Body of pancreas (tissue), 4 donors: ENCODE measurements at places on chromosomes 11 and 22.

DNA sequence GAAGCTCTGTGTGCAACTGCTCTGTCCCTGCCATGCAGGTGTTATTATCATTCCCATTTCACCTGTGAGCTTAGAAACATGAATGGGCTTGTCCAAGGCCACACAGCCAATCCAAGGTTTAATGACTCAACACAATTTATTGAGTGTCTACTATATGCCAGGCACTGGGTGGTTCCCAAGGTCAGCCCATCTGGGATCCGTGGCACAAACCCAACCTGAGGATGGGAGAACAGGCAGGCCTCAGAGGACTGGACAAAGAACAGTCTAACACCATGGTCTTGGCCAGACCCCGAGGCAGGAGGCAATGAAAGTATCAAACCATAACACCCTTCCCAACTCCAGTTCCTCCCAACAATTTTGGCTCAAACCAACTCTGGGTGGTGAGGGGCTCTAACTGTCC, 15.7 kb downstream of the SPATA19 start:
- DNase-seq, result no peak

- no peak for DNase-seq
Observed at GRCh38 chr11:72084965-72085364, 4.3 kb downstream of the LRRC51 start.

- no peak for DNase-seq
Observed at GRCh38 chr11:37223962-37224361, 625.9 kb upstream of the RAG2 start.

GRCh38 chr11:86205421-86206336, 38.9 kb upstream of the EED start:
- no peak for DNase-seq

GRCh38 chr11:76592961-76593360, 77.6 kb downstream of the LRRC32 start:
- no peak for DNase-seq

DNA sequence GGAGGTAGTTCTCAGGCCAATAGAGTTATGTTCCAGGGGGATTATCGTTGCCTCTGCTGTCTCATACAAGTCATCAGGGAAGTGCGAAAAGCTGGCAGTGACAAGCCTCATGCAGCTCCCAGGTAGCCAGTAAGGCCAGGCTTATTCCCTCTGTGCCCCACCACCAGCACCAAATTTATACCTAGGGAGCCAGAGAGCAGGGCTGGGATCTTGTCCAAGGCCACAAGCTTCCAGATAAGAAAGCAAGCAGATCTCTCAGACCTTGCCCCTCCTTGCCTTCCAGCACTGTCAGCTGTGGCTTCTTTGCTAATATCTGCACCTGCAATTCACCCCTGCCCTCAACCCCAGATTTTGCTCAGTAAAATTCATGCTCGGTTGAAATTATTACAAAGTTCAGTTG, 206.3 kb upstream of the FAT3 start:
- DNase-seq, result no peak

DNA sequence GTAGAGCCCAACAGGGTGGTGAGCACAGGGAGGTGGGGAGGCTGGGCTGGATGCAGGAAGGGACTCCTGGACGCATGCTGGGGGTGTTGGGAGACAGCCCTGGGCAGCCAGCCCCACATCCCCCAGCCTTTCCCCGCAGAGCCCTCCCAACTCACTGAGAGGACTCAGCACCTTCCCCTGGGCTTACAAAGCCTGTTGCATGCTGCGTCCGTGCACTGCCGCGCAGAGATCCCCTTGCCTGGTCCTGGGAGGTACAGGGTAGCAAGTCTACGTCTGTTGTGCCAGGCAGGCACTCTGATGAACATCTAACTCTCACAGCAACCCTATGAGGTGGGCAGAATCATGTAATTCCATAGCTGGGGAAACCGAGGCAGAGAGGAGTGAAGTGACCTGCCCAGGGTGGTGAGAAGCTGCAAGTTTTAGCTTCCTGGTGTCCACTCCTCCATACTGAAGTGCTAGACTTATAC, 33.9 kb upstream of the TCF20 start:
- no peak for DNase-seq
